ENCODE measurements at places on chromosomes 12 and 14. TPM values are rescaled to one million over a fixed set of nuclear protein-coding genes. Genes with fewer than 3 reads are reported as not detected.

Gene BDKRB2
- total RNA-seq: not detected

Gene NAA30
- total RNA-seq: 13.3 TPM

Gene SERPINA3
- total RNA-seq: not detected

Gene JDP2
- 17.9 TPM for total RNA-seq

Gene CPM
- total RNA-seq: 5.0 TPM

Gene SYCP3
- total RNA-seq: 0.80 TPM

Gene FAIM2
- total RNA-seq: not detected

Gene SP1
- 131 TPM for total RNA-seq

Gene SPIC
- not detected for total RNA-seq

Gene RNASE3
- not detected for total RNA-seq

Gene DIABLO
- total RNA-seq: 42.8 TPM

Gene WDR20
- total RNA-seq: 62.8 TPM

Data from B cell (primary cell).